RPMI8226 (cell line): ENCODE measurements at places on chromosomes 2 and 18.
A peak's percentile ranks its signal among the peaks of the same experiment; 100 is the strongest.

- peak; percentile 86 for DNase-seq
These were observed 571 bp downstream of the YWHAQ start for GRCh38 chr2:9630117-9630735.

GRCh38 chr18:58217052-58217451 is 173.0 kb downstream of the NEDD4L start:
- no peak for DNase-seq

- DNase-seq = no peak
These were observed 42.9 kb downstream of the TMEFF2 start for GRCh38 chr2:192151853-192152252.

DNA sequence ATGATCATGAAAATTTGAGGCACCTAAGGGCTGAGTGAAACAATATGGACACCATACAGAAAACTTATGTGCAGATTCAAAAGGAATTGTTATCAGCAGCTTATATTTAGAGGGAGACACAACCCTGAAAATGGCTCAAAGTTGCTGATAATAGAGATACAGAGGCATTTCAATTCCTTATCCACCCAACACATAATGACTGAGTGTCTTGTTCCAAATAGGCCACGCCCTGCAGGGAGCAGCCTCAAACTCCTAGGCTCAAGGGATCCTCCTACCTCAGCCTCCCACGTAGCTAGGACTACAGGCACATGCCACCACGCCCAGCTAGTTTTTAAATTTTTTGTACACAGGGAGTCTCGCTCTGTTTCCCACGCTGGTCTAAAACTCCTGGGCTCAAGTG is 79.0 kb downstream of the LBH start:
- no peak for DNase-seq

GRCh38 chr2:158120664-158121641 is 19.3 kb downstream of the UPP2 start:
- DNase-seq = peak; percentile 81

DNA sequence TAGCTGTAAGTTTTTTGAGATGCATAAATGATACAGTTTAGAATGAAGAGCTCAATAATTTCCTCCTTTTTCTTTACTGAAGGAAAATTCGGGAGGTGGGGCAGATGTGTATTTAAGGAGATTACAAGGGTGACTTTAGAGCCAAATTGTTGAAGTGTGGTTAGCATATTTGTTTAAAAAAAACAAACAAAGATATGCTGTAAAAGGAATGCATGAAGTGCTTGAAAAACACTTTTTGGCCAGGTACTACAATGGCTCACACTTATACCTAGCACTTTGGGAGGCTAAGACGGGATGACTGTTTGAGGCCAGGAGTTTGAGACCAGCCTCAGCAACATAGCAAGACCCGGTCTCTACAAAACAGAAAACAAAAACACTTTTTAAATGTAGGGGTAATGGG is 38.4 kb downstream of the CD302 start:
- DNase-seq = no peak

DNA sequence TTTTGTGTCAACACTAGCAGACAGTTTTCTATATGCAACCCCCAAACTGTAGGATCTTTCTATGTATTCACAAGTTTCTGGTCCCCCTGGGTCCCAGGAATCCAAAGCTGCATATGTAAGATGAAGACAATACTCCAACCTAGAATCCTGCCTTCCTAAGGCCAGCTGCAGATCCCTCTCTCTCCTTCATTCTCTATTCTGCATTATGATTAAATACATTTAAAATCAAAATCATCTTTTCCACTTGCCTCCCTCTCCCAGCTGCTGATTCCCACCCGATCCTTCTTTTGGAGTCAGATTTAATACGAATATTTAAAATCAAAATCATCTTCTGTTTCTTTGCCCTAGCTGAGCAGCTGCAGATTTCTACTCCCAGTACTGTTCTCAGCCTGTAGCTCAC is 783.0 kb upstream of the ZEB2 start:
- no peak for DNase-seq

- peak; percentile 62 for DNase-seq
These were observed 24.2 kb upstream of the RHOB start for GRCh38 chr2:20422402-20423271.

- no peak for DNase-seq
These were observed 11.8 kb downstream of the RASGRP3 start for GRCh38 chr2:33488178-33488690.
